Brain microvascular endothelial cell (primary cell): ENCODE measurements at places on chromosomes 2 and 18.

GRCh38 chr2:63424329-63425078 is 163.8 kb downstream of the WDPCP start:
- peak; percentile 59 for DNase-seq

- no peak for DNase-seq
Observed at GRCh38 chr2:46248171-46248570, 49.0 kb upstream of the EPAS1 start.

- DNase-seq = no peak
Observed at GRCh38 chr18:71707400-71707799, 836.7 kb downstream of the CBLN2 start.

- DNase-seq = no peak
Observed at GRCh38 chr2:3177891-3178577, 199.6 kb downstream of the EIPR1 start.

DNA sequence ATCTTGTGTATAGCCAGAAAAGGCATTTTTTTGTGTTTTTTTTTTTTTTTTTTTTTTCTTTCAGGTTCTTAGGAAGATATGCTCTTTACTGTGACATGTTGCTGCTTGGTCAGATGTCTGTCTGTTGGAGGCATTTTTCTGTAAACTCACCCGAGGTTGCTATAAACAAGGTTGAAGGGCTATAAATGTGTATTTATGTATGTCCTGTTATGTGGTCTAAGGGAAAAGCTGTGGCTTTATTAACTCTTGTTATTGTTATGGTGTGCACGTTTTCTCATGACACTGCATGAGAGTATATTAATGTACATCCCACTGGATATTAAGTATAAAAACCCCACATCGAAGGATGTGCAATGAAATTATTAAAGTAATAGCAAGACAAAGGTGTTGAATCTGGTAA is 102.0 kb downstream of the ZNF532 start:
- no peak for DNase-seq

GRCh38 chr2:38446906-38447561 is 70.0 kb upstream of the ATL2 start:
- DNase-seq = no peak

GRCh38 chr2:49189512-49190225 is 35.4 kb upstream of the FSHR start:
- DNase-seq = no peak

DNA sequence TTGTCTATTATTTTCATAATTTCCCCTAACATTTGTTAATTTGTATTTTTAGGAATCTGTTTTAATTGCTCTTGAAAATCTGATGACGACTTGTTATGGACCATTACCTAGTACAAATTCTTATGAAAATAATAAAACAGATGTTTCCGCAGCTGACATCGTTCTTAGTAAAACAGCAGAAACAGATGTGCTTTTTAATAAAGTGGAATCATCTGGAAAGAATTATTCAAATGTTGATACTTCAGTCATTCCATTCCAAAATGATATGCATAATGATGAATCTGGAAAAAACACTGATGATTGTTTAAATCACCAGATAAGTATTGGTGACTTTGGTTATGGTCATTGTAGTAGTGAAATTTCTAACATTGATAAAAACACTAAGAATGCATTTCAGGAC is 69.9 kb downstream of the PMS1 start:
- DNase-seq = no peak

- no peak for DNase-seq
Observed at GRCh38 chr2:66185497-66186054, 249.3 kb upstream of the MEIS1 start.

- DNase-seq = no peak
Observed at GRCh38 chr2:239145106-239145505, 255.7 kb downstream of the HDAC4 start.

- no peak for DNase-seq
Observed at GRCh38 chr2:156339110-156339847, 6.8 kb upstream of the NR4A2 start.

DNA sequence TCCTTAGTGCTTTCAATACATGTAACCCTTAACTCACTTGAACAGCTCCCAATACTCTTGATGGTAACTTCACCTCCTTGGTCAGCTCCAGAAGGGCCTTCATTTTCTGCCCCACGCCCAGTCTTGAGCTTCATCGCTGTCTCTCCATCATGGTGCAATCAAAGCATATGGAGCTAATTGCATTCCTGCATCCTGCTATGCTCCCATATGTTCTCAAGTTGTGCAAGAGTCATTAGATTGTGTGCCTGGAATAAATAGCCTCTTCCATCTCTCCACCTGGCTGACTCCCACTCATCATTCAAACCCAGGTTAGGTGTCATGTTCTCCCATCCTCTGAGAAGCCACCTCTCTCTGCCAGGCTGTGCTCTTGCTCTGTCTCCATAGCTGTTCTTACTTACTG is 364.5 kb upstream of the RGPD4 start:
- DNase-seq = no peak

DNA sequence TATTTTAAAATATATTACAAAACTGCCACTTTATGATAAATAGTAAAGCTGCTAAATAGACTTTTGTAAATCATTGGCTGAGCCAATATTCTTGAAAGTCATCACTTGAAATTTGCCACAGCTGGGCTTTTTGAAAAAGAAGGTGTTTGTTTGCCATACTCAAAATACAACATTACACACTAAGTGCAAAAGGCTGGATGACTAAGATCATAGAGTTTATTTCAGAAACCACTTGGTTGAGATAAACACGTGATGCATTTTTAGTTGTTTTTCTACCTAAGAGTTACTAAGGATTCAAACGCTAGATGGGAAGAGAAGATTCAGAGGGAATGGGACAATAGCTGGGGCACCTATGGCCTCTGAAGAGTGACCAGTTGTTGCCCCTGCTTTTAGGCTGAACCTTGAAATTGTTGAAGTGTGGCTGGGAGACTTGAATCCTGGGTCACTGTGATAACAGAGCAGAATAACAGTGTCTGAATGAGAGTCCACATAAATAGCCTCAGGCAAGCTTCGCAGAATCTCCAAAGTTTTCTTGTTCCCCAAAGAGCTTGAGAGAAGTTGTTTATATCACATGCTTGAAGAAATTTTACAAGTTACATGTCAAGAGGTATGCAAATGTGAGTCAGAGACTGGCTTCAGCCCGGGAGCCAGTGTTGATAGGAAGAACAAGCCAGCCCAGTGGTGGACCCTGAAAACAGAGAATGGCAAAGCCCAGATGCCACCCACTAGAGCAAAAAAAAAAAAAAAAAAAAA is 409.8 kb downstream of the GPD2 start:
- no peak for DNase-seq

DNA sequence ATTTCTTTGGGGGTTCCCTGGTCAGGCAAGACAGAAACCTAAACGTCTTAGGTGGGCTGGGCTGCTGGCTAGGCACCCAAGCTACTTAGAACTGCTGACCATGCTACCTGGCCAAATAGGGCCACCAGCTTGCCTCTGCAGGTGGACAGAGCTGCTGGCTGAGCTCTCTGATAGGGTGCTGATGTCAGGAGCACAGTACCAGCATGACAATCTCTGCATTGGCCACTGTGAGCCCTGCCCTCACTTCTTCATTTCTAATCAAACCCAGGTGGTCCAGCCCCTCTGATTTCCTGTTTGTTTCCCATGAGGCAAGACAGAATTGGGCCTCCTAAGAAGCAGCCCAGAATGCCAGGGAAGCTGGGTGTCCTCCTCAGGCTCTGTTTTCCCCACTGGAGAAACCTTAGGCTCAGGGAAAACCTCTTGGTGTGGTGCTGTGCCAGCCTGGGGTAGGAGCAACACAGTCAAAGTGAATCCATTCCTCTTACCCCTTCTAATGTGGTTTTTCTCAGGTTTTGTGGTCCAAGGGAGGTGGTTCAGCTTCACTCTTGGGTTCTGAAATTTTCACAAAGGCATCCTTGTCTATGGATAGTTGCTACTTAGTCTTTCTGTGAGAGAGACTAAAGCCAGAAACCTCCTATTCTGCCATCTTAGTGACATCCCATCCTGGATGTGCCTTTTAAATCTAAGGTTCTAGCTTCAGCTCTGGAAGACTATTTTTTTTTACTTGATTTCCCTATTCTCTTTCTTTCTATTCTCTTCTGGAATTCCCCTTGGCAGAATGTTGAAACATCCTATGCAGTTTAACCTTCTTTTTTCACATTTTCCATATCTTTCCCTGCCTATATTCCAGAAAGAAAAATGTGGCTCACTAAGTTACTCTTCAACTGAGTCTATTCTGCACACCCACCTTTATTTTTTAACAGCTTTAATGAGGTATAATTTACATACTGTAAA is 15.2 kb downstream of the SP100 start:
- no peak for DNase-seq

DNA sequence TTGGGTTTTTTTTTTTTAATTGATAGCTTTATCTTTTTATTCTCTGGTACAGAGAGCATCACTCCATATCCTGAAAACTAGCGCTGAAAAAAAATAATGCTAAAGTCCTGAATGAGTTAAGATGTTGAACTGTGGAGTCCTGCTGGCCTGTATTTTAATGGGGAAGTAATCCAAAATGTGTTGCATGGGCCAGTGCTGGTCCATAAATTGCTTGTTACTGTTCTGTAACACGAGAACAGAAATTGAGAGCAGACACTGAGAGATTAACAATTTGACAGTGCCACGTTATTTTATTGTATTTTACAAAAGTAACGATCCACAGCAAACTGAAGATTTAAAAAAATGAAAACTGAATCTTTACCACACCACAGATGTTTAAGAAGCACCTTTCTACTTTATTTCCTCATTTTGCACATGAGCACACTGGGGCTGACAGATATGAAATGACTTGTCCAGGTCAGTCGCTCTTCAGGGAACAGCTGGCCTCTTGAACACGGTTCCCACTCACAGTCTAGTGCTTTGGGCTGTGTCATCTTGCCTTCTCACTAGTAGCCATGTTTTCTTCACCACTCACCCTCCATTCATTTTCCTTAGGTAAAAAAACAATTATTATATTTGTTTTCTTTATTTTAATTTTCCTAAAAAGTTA is 35.3 kb downstream of the ZCCHC2 start:
- no peak for DNase-seq

DNA sequence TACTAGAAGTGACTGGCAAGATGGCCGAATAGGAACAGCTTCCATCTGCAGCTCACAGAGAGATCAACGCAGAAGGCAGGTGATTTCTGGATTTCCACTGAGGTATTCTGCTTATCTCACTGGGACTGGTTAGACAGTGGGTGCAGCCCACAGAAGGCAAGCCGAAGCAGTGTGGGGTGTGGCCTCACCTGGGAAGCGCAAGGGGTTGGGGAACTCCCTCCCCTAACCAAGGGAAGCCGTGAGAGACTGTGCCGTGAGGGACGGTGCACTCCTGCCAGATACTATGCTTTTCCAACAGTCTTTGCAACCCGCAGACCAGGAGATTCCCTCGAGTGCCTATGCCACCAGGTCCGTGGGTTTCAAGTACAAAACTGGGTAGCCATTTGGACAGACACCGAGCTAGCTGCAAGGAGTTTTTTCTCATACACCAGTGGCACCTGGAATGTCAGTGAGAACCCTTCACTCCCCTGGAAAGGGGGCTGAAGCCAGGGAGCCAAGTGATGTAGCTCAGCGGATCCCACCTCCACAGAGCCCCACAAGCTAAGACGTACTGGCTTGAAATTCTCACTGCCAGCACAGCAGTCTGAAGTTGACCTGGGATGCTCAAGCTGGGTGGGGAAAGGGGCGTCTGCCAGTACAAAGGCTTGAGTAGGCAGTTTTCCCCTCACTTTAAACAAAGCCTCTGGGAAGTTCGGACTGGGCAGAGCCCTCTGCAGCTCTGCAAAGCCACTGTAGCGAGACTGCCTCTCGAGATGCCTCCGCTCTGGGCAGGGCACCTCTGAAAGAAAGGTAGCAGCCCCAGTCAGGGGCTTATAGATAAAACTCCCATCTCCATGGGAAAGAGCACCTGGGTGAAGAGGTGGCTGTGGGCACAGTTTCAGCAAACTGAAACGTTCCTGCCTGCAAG is 40.1 kb downstream of the PLEK start:
- no peak for DNase-seq

GRCh38 chr2:54704688-54705605 is 18.5 kb upstream of the EML6 start:
- DNase-seq = no peak

DNA sequence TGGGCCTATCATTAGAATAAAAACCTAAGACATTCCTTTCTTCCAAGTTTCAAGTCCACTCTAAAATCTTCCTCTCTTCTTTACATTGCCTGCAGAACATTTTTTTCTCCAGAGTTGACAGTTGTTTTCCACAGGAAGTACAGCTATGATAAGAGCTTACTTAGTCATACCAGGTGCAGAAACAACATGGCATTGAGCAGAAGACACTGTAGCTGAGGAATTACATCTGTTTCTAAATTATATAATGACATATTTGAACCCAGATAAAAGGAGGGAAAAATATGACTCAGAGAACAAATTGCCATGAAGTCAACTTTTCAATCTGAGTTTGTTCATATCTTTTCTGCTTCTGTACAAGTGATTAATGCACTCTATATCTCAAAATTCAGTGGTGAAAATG is 30.2 kb downstream of the CMPK2 start:
- DNase-seq = no peak

DNA sequence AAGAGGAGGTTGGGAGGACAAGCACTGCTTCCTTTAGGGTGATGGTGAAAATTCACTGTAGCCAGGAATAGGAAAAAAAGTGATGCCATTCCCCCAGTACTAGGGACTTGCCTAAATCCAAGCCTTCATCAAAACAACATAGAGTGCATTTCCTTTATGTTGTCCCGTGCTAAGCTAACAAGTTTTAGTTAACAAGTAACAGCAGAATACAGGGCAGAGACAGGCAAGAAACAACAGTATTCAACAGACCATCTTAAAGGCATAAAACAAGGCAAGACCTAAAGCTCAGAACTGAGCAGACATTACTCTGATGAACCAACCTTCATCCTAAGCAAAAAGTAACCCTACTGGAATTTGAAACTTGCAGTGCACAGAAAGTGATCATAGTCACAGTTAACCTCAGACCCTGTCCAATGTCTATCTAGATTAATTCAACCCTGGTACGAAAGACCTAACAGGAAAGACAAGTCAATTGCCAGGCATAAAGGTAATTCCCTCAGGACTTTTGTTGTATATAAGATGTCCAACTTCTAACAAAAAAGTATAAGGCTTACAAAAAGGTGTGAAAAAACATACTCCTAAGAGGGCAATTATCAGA is 34.4 kb upstream of the GALNT1 start:
- DNase-seq = no peak

- no peak for DNase-seq
Observed at GRCh38 chr2:138271467-138271866, 230.1 kb upstream of the SPOPL start.

DNA sequence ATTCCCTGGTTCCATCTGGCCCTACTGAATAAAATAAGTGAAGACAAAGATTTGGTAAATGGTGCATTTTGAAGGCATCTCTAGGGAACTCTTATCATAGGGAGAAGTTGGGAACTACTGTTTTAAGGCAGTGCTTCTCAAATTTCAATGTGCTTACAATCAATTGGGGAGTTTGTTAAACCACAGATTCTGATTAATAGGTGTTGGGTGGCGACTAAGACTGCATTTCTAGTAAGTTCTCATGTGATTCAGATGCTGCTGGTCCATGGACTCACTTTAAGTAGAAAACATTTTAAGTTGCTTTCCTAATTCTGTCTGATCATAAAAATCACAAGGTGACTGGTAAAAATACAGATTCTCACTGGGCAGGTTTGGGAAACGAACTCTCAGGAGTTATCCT is 14.6 kb downstream of the FARSB start:
- no peak for DNase-seq
